ENCODE measurements at places on chromosomes 6 and 20.

GRCh38 chr6:38153798-38154345, 334.3 kb downstream of the ZFAND3 start:
- no peak for DNase-seq

- DNase-seq: no peak
These were observed 9.9 kb upstream of the ASCC3 start for GRCh38 chr6:100891079-100891478.

DNA sequence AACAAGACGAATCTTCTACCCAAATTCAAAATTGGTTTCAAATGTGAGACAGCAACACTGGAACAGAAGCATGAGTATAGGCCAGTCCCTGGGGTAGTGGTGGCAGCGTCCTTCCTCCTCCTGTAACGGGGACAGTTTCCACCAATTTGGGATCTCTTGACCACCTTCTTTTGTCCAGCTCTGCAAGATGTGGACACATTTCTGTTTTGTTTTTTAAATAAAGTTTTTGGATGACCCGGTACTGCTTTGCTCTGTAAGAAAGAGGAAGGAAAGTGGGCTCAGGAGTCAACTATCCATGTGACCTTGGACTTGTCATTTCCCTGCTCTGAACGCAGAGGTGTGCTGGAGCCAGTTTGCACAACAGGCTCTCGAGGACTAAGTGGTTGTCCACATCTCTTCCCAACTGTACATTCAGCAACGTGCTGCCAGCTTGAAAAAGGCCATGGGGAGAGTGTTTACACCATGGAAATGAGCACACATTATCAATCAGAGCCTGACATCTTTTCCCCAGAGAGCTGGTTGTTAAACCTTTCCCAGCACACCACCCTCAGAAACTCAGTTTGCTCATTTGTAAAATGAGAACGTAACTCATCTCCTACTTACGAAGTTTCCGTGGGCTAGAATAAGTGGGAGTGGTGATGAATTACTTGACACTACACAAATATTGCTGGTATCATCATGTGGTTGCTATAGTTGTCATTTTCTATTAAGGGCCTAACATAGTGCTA, 66.5 kb downstream of the ADTRP start:
- DNase-seq: peak; percentile 43

- no peak for DNase-seq
These were observed 46.8 kb upstream of the TENT5A start for GRCh38 chr6:81799323-81799722.

- no peak for DNase-seq
These were observed 85.9 kb downstream of the SMLR1 start for GRCh38 chr6:130913120-130913519.

DNA sequence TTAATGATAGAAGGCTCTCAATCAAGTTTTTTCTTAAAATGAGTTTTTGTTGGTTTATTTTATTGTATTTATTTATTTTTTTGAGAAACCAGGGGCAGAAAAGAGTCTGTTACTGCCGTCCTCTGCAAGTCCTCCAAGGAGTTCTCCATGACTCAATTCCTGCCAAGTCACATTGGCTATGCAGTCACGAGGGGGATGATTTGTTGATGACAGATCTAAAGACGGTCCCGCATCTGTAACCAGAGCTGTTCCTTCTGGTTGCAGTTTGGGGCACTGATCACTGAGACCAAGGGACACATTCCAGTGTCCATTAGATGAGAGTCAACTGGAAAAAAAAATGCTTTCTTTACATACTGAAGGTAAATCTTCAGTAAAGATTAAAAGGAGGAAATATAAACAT, 13.9 kb upstream of the TSHZ2 start:
- DNase-seq: no peak

All from HL-60 (cell line).